Hematopoietic multipotent progenitor cell treated with erythropoietin and hydrocortisone succinate and interleukin-3 and kit ligand, for 17 days (in vitro differentiated cells): ENCODE measurements at places on chromosomes 5 and 9.

DNA sequence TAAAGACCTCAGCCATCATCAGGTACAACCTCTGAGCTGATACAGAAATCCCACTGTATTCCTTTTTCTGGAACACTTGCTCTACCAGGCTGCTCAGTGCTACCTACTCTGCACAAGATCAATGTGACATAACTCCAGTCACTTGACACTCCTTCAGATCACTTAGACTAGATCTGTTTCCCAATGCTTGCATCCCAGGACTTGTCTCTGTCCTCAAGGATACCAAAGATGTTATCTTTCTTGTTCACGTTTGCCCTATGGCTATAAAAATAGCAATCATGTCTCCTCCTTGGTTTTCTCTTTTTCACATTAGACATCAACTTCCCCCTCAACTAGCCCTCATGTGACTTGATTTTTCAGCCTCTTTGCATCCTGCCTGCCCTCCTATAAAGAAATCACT is 188.1 kb upstream of the PTGER4 start:
- DNase-seq, result no peak

GRCh38 chr5:177455661-177456590 is 9.3 kb downstream of the PRR7 start:
- DNase-seq, result peak; percentile 90

GRCh38 chr5:174837919-174838902 is 113.8 kb downstream of the MSX2 start:
- no peak for DNase-seq

GRCh38 chr9:90898228-90898627 is 96.6 kb downstream of the SYK start:
- DNase-seq, result no peak

DNA sequence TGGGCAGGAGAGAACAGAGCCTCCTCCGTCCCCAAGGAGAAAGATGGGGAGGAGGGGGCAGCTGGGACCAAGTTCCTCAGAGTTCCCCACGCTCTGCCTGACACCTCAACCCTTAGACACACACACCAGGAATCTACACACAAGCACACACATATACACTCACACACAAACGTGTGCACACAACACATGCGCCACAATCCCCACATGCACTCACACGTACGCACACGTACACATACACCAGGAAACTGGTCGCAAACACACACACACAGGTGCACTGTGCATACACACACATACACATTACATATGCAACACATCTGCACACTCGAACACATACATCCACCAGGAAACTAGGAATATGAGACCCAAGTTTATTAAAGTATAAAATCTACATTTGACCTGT is 50.4 kb downstream of the ROR2 start:
- no peak for DNase-seq

- no peak for DNase-seq
Observed at GRCh38 chr5:10331341-10331796, 22.1 kb upstream of the MARCHF6 start.

GRCh38 chr9:134410071-134410834 is 84.0 kb downstream of the RXRA start:
- no peak for DNase-seq

- no peak for DNase-seq
Observed at GRCh38 chr9:106828070-106828469, 34.9 kb upstream of the ZNF462 start.

- DNase-seq, result no peak
Observed at GRCh38 chr9:105328872-105329718, 84.6 kb downstream of the SLC44A1 start.

DNA sequence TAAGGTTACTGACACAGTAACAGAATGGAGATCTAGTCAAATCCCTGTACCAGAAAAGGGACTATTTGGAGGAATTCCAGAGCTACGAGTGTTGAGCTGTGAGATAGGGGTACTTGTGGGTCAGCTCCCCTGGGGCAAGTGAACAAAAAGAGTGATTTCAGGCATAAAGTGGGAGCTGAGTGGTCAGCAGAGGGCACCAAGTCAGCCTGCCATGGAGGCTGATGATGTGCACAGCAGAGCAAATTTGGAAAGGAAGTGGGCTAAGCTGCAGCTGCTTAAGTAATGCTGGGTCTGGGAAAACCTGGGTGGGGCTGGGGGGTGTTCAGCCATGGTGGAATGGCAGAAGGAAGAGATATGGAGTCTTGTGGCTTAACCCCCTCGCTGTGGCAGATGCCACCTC is 327.9 kb downstream of the NTRK2 start:
- DNase-seq, result no peak

GRCh38 chr5:162026803-162027202 is 40.8 kb upstream of the GABRG2 start:
- no peak for DNase-seq

- DNase-seq, result no peak
Observed at GRCh38 chr5:176507911-176508310, 29.3 kb downstream of the RNF44 start.

DNA sequence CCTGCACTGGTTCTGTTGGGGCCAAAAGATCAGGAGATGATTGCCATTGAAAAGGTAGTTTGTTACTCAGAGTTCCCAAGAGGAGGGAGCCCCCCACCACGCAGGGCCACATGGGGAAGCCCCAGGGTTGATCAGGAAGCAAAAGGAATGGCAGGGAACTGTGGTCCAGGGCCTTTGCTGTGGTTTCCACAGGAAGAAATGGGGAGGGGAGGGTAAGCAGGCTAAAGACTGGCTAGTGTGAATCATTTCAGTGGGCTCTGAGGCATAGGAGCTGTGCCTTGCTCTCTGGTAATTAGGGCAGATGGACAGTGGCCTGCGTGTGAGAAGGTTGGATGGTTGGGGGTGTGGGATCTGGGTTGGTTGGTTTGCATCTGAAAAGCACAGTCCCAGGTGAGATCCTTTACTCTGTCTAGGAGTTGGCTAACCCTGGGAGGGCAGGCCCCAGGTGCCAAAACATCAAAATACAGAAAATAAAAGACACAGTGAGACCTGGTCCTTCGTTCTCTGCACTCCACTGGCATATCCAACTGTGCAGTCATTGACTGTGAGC is 66.1 kb downstream of the PTPDC1 start:
- no peak for DNase-seq

GRCh38 chr5:9125852-9126251 is 420.0 kb downstream of the SEMA5A start:
- no peak for DNase-seq

GRCh38 chr9:445033-445432 is 230.4 kb downstream of the DOCK8 start:
- DNase-seq, result peak; percentile 74

- DNase-seq, result no peak
Observed at GRCh38 chr5:56286015-56286884, 53.1 kb upstream of the ANKRD55 start.

- no peak for DNase-seq
Observed at GRCh38 chr5:33536802-33537201, 96.0 kb downstream of the TARS1 start.

GRCh38 chr9:108784998-108785397 is 70.8 kb downstream of the ACTL7B start:
- DNase-seq, result no peak

DNA sequence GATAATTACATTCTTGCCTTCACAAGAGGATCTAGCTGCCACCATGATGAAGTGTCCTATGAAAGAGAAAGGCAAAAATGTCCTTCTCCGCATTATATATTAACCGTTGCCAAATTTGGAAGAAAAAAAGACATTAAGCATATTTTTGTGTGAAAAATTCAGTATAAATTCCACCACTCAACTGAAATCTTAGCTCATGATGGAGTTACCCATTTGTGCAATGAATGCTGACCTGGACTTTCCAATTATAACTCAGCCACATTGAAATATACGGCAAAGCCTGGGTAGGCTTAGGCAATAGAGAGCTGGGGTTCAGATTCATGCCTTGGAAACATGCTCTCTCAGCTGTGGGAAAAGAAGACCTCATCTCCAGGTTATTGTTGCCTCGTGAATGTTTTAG is 71.3 kb upstream of the VCAN start:
- DNase-seq, result no peak

DNA sequence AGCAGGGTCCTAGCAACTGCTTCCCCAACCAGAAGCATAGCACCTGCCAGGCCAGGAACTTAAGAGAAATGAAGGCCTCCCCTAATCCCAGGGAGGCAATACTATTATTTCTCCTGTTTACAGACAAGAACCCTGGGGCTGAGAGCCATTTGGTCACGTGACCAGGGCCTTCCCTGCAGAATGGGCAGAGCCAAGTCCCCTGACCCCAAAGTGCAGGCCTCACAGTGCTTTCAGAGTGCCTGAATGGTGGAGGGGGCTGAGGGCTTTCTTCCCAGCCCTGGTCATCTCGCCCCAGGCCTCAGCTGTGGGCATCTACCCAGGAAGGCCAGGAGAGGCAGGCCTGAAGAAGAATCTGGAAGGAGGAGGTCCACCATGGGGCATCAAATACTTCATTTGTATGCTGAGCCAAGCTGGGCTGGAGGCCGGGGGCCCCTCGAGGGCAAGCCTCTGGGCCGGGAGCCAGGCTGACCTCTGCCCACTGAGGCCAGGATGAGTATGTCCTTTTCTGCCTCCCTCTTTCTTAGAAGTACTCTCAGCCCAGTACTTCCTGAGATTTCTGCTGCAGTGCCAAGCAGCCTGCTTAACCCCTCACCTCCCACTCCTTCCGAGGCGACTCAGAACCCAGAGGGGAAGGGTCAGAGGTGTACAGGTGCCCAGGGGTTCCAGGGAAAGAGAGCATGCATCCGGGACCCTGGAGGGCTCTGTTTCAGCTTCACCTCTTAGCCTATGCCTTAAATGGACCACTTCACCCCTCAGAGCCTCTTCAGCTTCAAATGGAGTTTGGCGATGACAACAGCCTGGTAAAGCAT is 18.9 kb upstream of the DUSP1 start:
- peak; percentile 61 for DNase-seq

GRCh38 chr5:140338908-140339307 is 7.5 kb downstream of the HBEGF start:
- DNase-seq, result no peak

- DNase-seq, result no peak
Observed at GRCh38 chr5:129554134-129554904, 94.2 kb downstream of the ADAMTS19 start.

- no peak for DNase-seq
Observed at GRCh38 chr9:92057226-92057625, 58.0 kb downstream of the SPTLC1 start.

GRCh38 chr9:93601063-93601462 is 24.7 kb downstream of the PHF2 start:
- no peak for DNase-seq

DNA sequence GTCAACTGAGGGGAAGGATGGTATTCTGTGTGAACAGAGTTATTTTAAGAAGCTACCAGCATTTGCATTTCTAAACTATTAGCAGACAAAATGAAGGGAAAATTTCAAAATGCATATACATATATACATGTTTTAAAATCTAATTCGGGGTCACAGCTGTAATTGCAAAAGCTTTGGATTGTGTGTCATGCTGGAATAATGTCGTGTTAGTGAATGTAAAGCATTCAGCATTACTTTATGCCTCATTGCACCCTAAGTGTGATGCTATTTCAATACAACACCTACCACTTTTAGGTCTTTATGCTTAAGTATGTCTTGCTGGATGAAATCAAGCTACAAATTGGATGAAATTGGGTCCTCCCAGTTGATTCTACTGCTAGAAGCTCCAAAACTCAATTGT is 687.6 kb upstream of the MEF2C start:
- DNase-seq, result no peak

DNA sequence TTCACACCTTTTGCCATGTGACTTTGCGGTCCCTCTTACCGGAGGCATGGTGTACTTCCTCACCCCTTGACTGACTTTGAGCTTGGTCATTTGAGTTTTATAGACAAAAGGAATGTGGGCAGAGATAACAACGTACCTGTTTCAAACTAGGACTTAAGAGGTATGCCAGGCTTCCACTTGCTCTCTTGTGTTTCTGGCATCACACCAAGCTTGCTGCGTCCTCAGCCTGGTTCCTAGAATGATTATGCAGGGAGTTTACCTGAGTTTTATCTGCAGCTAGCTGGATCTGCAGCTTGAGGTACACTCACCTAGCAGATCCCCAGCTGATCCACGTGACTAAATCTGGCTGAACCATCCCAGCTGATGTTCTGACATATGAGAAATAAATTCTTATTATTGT is 66.2 kb downstream of the PLK2 start:
- DNase-seq, result no peak

DNA sequence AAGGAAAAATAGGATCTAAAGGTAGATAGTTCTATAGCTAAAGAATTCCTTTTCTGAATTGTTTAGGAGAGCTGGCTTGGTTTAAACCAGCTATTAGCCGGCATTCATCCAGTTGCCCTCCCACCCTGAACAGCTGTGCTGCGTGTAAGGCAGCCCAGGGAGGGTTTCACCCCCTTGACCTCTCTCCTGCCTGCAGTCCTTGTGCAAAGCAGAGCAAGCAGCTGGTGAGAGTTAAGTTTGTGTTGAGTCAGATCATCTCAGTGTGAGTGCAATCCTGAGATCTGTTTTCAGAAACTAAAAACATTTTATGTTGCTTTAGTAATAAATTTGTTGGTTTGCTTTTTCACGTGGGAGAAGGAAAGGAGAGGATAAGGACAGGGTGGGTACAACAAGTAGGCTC is 13.0 kb downstream of the SLC25A25 start:
- no peak for DNase-seq

- no peak for DNase-seq
Observed at GRCh38 chr9:82829818-82830217, 233.1 kb downstream of the RASEF start.

DNA sequence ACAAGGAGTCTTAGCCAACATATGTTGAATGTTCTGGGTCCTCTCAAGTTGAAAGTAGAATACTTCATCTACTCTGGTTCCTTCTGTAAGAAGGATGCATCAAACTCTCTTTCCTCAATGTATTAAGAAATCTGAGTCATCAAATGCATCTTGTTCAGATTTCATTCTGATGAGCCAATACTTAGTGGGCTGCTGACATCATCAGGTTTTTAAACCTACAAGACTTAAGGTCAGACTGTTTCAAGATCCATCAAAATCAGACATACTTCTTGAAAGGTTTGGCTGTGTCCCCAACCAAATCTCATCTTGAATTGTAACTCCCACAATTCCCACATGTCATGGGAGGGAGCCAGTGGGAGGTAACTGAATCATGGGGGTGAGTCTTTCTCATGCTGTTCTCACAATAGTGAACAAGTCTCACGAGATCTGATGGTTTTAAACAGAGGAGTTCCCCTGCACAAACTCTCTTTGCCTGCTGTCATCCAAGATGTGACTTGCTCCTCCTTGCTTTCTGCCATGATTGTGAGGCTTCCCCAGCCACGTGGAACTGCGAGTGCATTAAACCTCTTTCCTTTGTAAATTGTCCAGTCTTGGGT is 168.8 kb downstream of the RAPGEF6 start:
- DNase-seq, result no peak

DNA sequence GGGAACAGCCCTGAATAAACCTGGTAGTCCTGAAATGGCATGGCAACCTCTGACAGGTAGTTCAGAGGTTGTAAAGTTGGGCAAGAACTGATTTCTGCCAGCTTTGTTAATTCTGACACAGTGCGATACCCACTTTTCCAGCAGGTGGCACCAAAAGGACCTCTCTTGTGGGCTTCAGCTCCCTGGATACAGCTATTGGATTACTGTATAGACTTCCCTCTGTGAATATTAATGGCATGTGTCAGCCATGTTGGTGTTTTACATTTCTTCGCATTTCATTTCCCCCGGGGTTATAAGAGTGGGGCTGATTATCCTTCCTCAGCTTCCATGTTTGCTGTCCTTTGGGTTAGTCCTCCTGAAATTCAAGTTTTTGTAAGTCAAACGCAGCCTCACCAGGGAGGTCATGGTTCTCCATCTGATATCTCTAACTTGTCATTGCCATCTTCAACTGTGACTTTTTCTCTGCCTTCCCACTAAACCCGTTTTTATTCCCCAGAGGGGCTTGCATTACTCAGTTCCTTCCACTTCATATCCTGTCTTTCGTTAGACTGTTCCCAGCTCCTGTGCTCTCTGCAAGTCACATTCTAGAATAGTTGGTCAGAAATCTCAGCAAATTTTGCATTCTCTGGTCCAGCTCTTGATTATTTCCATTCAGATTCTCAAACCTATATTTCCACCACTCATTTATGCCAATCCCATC is 135.6 kb downstream of the LIFR start:
- no peak for DNase-seq
